ENCODE measurements at places on chromosomes 6 and 20.

- DNase-seq: no peak
These were observed 162.8 kb upstream of the RSPO3 start for GRCh38 chr6:126955621-126956020.

- no peak for DNase-seq
These were observed 11.7 kb downstream of the C20orf96 start for GRCh38 chr20:278607-279571.

DNA sequence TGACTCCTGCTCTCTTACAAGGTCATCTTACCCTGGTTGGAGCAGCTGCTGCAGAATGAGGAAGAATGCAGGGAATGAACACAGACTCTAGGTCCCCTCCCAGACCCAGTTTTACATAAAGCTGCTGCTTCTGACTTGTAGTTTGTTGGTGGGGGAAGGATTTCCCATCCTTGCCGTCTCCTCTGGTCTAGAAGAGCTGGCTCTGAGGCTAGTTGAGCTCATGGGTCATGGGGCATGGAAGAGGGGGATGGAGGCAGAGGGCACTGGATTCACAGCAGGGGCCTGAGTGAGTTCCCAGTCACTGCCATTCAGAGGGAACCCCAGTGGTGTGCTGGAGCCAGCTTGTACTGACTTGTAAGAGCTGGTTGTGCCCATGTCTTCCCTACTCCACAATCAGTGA, 9.2 kb upstream of the GUCA1A start:
- DNase-seq: no peak

GRCh38 chr20:19170148-19170547, 42.3 kb upstream of the SLC24A3 start:
- DNase-seq: no peak

DNA sequence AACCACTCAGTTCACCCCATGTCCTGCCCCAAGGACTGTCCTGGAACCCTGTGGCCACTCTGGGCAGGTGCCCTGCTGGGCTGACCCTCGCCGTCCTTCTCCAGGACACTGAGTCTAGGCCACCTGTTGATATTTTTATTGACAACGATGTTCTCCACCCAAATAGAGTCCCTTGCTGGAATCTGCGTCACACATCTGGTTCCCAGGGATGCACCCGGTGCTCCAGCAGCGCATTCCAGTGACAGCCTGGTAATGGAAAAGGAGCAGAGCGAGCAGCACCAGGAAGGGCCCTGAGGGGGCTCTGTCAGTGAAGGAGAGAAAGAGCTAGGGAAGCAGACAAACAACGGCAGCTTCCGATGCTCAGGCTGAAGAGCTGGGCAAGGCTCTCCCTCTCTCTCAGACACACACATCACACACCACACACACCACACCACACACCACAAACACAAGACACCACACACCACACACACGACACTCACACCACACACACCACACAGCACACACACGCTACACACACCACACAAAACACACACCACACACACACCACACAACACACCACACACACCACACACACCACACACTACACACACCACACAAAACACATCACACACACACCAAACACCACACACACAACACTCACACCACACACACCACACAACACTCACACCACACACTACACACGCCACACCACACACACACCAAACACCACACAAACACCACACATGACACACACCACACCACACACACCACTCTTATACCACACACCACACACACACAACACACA, 117.9 kb upstream of the THBS2 start:
- DNase-seq: no peak

DNA sequence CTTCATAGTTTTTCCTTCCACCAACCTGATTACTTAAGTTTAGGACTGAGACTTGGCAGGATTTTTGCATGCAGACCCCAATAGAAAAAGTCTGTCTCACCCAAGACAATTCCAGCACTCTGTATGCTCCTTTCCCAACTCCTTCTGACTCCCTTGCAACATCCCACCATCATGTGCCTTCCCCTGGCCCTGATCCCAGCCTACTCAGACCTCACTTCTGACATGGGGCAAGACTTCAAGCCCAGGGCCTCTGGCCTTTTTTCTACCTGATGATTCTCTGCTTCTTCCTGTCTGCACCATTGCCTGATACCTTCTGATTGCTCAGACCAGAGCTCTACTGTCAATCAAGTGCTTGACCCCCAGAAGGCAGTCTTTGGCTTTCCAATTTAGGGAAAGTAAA, 96.6 kb downstream of the HAO1 start:
- no peak for DNase-seq

- DNase-seq: no peak
These were observed 184.1 kb upstream of the SULF2 start for GRCh38 chr20:47969426-47969825.

DNA sequence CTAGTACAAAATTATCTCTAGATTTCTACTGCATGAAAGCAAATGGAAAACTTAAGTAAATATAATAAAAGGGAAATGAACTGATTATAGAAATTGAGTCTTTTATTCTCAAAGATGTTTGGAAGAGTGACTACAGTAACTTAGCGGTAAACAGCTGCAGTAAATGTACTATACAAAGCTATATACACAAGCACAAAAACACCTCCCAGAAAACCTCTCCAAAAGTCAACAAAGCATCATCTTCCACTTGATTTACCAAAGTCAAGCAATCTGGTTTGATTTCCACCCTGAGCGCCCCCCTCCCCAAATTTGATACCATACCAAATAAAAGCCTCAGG, 142.1 kb upstream of the SHLD1 start:
- no peak for DNase-seq

- no peak for DNase-seq
These were observed 123.9 kb upstream of the NXT1 start for GRCh38 chr20:23226612-23227265.

DNA sequence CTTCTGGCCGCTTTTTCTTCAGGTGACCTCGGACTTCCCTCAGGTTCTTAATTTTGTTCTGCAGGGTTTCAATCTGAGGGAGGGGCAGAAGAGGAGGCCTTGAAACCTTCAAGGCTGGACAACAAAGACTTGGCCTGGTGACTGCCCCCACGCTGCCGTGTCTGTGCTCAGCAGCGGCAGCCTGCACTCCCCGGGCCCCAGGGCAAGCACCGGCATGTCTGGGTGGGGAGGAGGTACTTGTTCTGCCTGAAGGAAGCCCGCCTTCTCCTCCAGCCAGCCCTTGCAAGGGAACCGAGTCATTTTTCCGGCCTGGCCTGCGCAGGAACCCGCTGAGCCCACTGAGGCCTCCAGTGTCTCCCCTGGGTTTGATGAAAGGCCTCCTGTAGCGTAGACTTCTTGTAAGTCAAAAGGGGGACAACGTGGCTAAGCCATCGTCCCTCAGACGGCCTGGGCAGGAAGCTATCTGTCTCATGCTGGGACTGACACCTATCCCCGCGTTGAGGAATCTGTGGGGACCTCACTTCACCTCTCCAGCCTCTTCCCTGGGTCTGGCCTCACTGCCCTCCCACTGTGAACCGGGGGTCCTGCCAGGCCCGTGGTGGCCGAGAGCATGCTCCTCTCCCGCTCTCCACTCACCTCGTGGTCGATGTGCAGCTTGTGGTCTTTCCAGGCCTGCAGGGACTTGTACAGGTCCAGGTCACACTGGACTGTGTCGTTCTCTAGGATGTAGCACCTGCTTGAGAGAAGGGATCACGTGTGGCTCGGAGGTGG, 119.9 kb downstream of the SULF2 start:
- no peak for DNase-seq

DNA sequence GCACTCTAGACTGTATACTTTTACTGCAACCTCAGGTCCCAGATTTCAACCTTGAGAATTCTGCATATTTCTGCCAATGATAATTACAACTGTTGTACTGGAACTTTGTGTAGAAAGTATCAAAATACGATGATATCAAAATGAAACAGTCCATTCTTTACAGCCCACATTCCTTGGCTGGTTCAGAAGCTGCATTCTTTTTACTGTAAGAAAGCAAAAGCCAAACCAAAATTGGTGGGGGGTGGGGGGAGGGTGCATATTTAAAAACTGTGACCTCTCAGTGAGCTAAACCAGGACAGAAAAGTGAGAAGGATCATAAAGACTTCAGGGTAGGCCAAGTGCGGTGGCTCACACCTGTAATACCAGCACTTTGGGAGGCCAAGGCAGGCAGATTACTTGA, 41.8 kb upstream of the UBR2 start:
- no peak for DNase-seq

- no peak for DNase-seq
These were observed at the start of gene TUBB2B for GRCh38 chr6:3227363-3228045. TSS of gene TUBB2B (minus strand) at chr6:3227653. CDS start at chr6:3227543, 110 bp downstream.

- no peak for DNase-seq
These were observed 31.1 kb downstream of the UTRN start for GRCh38 chr6:144315981-144316861.

- DNase-seq: no peak
These were observed 1.8 kb upstream of the JPH2 start for GRCh38 chr20:44188752-44189151.

GRCh38 chr6:126907996-126908395, 210.5 kb upstream of the RSPO3 start:
- no peak for DNase-seq

GRCh38 chr6:34393966-34394305, 1.5 kb upstream of the NUDT3 start:
- no peak for DNase-seq

- DNase-seq: no peak
These were observed 39.4 kb upstream of the RFPL4B start for GRCh38 chr6:112307707-112308106.

DNA sequence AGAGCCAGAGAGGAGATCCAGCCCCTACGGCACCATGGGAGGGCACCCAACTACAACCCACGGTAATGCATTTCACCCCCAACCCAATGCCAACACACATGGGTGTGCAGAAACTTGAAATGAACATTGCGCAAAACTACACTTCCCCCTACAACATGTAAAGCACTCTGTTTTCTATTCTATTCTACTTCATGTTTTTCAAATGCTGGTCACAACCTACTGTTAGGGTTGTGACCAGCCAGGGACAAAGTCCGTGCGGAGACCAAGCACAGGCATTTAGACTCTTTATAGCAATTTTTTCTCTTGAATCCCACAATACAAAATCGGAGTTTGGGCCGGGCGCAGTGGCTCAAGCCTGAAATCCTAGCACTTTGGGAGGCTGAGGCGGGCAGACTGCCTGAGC, 90.6 kb downstream of the MRPL14 start:
- no peak for DNase-seq

GRCh38 chr20:35339007-35339406, 46.8 kb upstream of the FAM83C start:
- no peak for DNase-seq

- no peak for DNase-seq
These were observed 375.1 kb downstream of the BTBD9 start for GRCh38 chr6:38264605-38265004.

GRCh38 chr6:101396548-101397173, 3.2 kb downstream of the GRIK2 start:
- no peak for DNase-seq

DNA sequence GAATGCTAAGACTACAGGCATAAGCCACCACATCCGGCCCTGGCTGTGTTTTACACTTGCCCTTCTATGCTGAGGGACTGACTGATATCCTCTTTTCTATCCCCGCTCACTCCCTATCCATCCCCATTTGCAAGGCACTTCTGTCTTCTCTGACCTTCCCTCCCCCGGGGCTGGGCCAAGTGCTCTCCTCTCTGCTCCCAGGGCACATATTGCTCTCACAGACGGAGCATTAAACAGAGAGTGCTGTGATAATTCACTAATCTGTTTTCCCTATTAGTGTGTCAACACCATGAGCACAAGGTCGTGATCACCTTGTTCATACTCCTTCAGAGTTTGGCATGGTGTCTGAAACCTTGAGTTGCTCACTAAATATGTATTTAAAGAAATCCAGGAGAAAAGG, 9.0 kb upstream of the SLC2A12 start:
- no peak for DNase-seq

DNA sequence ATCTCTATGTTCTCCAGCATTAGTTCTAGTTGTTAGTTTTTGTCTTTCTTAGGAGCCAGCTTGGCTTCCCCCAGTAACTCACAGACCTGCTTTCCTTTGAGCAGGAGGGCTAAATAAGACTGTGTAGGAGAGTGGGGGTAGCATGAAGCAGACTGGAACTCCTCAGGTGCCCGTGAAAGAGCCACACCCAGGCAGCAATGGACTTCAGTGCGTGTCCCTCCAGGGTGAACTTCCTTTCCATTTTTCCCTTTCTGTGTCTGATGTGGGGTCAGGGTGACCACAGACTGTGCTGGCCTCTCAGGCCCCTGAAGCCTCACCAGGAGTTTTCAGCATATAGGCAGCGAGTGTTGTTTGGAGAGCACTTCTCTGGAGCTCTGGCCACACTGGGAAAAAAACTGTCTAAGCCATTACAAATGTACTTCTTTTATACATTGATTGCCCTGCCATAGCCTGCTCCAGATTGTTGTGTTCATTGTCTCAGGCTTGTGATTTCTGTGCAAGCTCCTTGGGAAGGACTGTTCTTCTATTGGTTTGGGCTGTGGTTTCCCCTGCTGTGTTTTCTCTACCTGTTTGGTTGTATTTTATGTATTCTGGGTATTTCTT, 55.7 kb downstream of the SH3BGRL2 start:
- DNase-seq: no peak

- DNase-seq: no peak
These were observed 142.5 kb upstream of the RUNX2 start for GRCh38 chr6:45185403-45186251.

GRCh38 chr6:15510536-15511247, 152.1 kb downstream of the DTNBP1 start:
- DNase-seq: no peak

DNA sequence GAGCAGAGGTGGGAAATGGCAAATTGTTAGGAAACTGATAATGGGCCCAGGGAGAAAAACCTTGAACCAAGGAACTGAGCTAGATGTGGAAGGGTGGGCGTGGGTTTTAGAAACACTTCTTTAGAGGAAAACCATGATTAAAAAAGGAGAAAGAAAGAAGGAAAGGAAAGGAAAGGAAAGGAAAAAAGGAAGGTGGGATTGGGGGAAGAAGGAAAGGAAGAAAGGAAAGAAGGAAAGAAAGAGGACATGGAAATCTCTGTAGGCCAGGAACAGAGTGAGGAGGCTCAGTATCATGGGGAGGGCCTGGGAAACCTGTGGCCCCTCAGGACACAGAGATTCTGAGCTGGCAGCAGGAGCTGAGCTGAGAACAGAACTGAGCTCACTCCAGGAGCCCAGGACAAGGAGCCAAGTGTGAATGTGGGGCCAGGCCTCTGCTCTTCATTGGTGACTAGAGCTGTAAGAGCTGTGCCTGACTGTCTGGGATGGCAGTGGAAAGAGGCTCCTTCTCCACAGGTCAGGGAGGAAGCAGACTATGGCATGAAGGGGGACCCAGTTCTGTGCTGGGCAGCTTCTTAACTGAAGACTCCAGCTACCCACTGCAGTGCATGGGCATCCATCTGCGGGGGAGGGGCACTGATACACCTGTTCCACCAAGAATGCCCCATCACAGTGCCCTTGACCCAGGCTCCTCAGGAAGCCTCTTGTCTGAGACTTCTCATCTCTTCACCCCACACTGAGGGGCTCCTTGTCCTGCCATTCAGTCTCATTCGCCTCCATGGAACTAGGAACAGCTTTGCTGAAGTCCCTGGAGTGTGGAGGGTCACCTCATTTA, 116.1 kb upstream of the BACH2 start:
- no peak for DNase-seq

DNA sequence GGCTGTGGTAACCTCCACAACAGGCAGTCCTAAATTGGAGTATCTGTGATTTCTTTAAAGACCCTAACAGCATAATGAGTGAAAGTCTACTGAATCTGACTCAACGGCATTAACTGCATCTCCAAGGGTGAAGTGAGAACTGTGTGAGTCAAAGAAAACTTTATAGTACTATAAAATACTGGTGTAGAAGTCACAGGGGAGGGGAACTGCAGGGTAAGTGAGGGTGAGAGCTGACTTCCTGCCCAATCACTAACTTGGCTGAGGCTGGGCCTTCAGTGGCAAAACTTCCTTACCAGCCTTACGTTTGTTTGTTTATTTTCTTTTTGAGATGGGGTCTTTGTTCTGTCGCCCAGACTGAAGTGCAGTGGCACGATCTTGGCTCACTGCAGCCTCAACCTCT, 109.8 kb downstream of the PTPRK start:
- DNase-seq: no peak

All from activated CD4-positive, alpha-beta T cell treated with anti-CD3 and anti-CD28 coated beads for 1 hour (primary cell).